Cardiac atrium fibroblast (primary cell): ENCODE measurements at places on chromosomes 13 and 19. TPM values are rescaled to one million over a fixed set of nuclear protein-coding genes. Genes with fewer than 3 reads are reported as not detected.

Gene MTIF3
- total RNA-seq = 19.3 and 36.8 TPM in 2 replicates

Gene ERICH6B
- not detected in 2 replicates for total RNA-seq

Gene IGSF23
- not detected in 2 replicates for total RNA-seq

Gene KLHL1
- not detected in 2 replicates for total RNA-seq

Gene GADD45GIP1
- total RNA-seq = 36.6 and 45.5 TPM in 2 replicates

Gene ZNF567
- 4.9 and 12.5 TPM in 2 replicates for total RNA-seq

Gene TMEM59L
- 11.9 and 12.8 TPM in 2 replicates for total RNA-seq

Gene FAM216B
- not detected in 2 replicates for total RNA-seq

Gene KIR2DL4
- total RNA-seq = not detected in 2 replicates

Gene SLC25A41
- not detected in 2 replicates for total RNA-seq

Gene IFNL1
- not detected in 2 replicates for total RNA-seq

Gene ZNF93
- total RNA-seq = 2.1 and 5.4 TPM in 2 replicates

Gene EDNRB
- total RNA-seq = 14.3 and 14.6 TPM in 2 replicates

Gene ZNF569
- 2.8 and 3.1 TPM in 2 replicates for total RNA-seq

Gene RNF17
- total RNA-seq = 0.32 TPM in 1 of 2 replicates, not detected in the other

Gene XRCC1
- 14.7 and 21.8 TPM in 2 replicates for total RNA-seq

Gene RUBCNL
- not detected in 2 replicates for total RNA-seq

Gene CCDC194
- not detected in 2 replicates for total RNA-seq

Gene MEGF8
- 29.1 and 34.3 TPM in 2 replicates for total RNA-seq

Gene SIGLEC8
- not detected in 2 replicates for total RNA-seq

Gene ZNF566
- 2.8 and 9.9 TPM in 2 replicates for total RNA-seq

Gene ZNF814
- total RNA-seq = 4.0 and 14.3 TPM in 2 replicates

Gene ACER1
- total RNA-seq = not detected in 2 replicates

Gene PCP2
- not detected in 2 replicates for total RNA-seq
